ENCODE measurements at places on chromosomes 4 and X.

DNA sequence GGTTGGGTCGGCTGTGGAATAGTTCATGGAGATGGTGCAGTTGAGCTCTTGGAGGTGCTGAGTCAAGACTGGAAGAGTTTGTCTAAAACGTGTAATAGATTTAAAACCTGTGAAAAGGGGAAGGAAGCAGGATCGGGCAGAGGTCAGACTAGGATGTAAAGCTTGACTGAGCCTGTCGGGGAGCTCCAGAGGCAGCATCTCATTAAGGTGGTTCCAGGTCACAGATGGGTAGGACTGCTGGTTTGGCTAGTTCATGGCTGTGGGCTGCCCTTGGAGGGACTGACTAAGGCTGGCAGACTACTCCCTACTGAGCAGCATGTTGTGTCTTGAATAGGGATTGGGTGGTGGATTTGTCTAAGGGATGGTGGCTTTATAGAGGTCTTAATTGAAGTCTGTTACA lies 28.4 kb upstream of the WDR1 start:
- DNase-seq, result no peak

DNA sequence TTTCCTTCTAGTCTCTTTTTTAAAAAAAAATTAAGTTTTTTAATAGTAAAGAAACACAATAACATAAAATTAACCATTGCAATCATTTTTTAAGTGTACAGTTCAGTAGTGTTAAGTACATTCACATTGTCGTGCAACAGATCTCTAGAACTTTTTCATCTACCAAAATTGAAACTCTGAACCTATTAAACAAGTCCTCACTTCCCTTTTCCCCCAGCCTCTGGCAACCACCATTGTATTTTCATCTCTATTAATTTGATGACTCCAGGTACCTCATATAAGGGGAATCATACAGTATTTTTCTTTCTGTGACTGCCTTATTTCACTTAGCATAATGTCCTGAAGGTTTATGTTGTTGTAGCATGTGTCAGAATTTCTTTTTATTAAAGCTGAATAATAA lies 31.8 kb downstream of the MSL3 start:
- no peak for DNase-seq

DNA sequence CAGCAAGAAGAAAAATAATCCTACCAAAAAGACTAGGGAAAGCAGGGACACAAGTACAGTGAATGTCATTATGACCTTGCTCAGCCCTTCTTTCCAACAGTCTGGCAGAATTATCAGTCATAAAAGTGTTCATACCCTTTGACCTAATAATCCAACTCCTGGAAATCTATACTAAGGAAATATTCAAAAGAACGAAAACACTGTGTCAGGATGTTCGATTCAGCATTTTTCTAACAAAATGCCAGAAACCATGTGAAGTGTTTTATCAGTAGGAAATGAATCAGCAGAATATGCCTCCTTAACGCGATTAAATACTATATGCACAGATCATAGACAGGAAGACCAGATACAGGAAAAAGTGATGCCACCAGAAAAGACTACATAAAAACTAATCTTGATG lies 16.2 kb upstream of the S100G start:
- DNase-seq, result no peak

DNA sequence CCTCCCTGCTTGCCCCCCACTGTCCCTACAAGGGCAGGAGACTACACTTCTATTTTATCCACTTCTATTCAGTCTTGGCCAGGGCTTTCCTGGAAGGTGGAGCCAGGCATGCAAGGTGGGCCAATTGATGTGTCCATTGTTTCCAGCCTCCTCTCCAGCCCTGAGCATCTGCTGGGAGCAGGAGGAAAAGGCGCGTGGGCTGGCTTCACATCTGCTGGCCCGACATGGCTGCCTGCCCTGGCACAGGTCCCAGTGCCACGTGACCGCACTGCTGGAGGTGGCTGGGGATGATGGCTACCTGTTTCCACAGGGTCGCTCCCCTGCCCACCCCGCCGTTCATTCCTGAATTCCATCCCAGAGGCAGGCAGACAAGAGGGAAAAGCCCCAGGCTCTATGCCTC lies 247.7 kb downstream of the AFAP1 start:
- no peak for DNase-seq

- no peak for DNase-seq
Observed at GRCh38 chr4:26081795-26082498, 167.9 kb downstream of the SMIM20 start.

GRCh38 chr4:6425336-6425735 lies 47.1 kb downstream of the PPP2R2C start:
- DNase-seq, result no peak

GRCh38 chr4:7960790-7961655 lies 21.4 kb upstream of the AFAP1 start:
- DNase-seq, result no peak

DNA sequence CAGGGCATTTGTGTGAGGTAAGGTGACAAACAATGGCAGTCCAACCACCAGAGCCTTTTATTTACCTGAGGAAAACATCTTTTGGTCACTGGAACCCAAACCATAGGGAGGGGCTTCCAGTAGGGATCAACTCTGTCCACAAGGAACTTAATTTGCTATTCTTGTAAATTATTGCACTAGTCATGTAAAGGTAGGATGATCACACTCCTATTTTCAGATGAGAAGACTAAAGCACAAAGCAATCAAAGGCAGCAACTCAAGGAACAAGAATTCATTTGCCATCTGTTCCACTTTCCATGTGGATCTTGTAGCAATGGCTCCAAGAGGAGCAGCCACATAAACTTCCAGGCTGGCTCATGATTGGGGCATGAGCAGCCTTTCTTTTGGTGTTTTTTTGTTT lies 35.3 kb downstream of the CD99L2 start:
- no peak for DNase-seq

- no peak for DNase-seq
Observed at GRCh38 chr4:29390921-29391320, 1329.2 kb upstream of the PCDH7 start.

GRCh38 chr4:188781655-188782054 lies 642.4 kb downstream of the TRIML1 start:
- DNase-seq, result no peak

DNA sequence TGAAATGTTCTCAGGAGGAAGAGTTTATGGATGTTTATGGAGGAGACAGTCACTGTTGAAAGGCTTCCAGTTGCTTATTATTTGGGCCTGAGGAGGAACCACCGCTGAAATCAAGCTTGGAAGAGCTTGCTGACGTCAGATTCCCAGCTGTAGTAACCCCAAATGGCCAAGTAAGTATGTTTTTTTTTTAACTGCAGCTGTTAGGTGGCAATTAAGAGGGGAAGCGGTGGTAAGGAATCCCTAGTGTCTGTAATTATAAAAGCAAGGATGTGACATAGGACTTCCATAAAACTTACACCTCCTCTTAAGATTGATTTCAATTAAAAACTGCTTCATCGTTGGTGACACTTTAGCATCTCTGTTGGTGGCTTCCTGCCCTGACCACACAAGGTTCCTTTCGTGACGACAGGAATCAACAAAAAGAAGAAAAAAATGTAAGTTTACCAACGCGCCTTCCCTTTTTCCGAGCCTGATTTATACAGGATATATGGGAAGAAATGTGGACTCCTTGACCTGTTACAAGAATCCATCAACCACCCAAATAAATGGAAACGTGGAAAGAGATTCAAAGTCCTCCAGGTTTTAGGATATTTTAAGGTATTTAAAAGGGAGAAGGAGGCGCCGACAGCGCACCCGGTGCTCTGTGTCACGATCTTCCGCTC lies 884 bp downstream of the RELL1 start:
- DNase-seq, result no peak

DNA sequence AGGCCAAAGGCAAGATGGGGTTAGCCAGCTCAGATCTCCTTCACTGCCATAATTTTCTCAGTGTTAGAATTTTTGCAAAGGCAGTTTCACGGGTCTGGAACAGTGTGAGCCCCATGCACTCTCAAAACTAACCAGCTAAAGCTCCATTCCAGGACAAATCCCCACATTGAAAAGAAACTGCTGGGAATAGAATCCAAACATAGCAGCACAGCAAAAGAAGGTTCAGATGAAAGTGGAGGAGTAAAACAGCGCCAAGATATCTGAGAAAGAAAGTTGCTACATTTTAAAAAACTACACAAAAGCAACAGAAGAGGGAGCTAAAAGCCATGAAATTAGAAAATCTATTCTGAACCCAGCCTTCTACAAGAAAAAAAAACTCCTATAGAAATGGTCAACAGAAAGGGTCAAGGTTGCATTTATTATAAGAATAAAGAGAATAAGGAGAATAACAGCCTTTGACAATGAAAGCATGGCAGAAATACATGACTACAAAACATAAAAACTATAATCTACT lies 39.6 kb upstream of the SLC7A3 start:
- DNase-seq, result no peak

GRCh38 chr4:150501009-150501727 lies 80.8 kb upstream of the MAB21L2 start:
- DNase-seq, result no peak

DNA sequence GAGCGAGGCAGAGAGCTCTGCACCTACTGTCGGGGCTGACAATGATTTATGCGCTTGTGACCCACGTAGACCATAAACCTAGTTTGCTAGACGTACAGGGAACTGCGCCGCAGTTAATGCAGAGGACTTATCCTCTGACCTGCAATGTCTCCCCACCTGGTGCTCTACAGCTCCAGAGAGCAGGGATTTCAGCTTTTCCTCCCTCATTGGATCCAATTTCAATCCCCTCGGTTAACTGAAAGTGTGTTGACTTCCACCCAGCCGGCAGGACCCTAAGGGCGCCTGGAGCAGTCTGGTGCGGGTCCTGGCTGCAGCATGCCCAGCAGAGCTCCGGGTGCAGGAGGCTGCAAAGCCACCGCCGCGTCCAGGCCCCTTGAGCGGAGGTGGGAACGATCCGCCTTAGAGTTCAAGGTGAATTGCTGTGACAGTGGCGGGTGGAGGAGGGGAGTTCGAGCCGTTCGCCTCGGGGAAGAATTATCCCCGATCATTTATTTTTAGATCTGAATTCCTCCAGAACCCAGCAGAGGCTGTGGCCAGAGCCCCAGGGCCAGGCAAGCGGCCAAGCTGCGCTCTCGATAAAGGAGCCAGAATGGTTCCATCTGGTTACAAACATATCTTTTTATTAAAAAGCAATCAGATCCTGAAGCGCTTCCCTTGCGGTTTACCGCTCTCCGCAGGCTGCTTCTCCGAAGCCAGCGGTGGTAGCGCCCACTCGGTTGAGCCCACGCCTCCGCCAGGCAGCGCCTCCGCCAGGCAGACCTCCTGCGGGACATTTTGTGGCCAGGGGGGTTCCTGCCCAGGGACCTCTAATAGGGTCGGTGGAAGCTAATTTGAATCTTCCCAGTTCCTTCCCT lies 66.0 kb downstream of the FBXO8 start:
- DNase-seq, result no peak

DNA sequence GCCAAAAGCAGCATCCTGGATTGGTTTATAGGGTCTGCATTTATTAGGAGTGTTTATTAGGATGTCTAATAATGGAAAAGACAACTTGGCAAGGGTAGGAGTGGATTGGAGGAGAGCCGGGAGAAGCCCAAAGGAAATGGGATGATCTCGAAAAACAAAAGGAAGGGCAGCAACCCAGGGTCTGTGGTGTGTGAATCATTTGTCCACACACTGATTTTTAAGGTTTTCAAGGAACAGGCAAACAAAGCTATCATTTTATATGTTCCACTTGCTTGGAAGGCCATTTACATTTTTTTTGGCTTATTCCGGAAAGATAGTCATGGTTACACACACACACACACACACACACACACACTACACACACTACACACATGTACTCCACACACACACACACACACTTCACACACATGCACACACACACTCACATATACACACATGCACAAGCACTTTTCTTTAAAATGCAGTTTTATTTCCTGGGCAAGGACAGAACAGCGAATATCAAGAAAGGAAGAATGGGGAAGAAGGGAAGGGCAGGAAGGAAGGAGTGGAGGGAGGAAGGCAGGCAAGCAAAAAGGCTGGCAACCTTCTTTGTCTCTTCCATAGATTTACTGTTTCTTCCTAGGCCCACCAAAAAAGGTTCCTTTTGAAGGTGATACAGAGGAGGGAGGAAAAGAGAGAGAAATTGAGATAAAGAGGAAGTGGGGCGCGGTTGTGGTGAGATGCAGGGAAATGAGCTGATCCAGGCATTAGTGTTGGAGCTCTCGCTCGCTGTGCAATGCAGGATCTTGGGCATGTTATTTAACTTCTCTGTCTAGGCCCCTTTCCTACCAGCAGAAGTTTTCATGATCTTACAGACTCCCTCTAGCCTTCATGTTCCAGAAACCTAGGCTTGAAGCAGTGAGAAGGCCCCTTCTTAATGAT lies 88.6 kb upstream of the MAML3 start:
- no peak for DNase-seq

GRCh38 chr4:185192059-185192458 lies 11.7 kb downstream of the CFAP97 start:
- no peak for DNase-seq

GRCh38 chr4:87353592-87353991 lies 30.9 kb upstream of the HSD17B13 start:
- no peak for DNase-seq

DNA sequence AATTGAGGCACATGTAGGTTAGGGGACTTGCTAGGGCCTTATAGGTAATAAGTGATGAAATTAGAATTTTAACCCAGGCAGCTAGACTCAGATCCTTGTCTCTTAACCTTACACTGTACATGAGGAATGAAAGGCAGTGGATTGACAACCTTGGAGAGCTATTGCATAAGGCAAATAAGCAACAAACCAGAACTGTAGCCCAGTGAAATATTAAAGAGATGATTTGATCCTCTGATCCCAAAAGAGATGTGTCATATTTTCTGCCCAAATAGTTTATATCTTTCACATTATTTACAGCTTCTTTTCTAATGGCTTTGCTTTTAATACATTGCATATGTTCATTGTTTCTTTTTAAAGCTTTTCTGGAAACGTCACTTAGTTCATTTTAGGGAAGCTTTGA lies 252.6 kb downstream of the ANK2 start:
- DNase-seq, result no peak

GRCh38 chr4:184719407-184719806 lies 14.5 kb downstream of the CENPU start:
- no peak for DNase-seq

DNA sequence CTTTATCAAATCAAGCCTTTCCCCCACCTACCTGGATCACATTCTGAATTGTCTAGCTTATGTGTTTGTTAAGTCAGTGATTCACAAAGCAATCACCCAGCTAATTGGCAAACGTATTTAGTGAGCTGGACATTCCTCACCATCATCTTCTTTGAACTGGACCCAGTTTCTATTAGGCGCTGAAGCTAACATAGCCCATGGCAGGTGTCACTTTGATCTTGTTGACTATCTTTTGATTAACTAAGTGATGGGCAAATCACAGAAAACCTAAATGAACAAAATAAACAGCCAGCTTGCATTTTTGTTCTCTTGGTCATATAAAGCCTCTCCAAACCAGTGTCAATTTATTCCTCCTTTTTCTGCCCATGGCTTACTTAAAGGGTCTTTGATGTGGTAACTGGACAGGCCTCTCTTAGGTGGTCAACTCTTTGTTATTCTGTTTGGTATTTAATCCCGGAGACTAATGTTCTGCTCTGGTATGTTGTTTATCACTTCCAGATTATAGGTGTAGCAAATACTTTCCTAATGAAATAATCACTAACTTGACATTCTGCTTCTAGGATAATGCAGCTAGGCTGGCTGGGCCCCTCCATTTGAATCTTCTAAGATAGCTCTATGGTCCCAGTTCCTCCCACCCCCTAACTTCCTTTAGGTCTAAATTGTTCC lies 105.3 kb upstream of the SMIM10 start:
- DNase-seq, result no peak

All from suprapubic skin (tissue), 4 donors.